Stimulated activated CD8-positive, alpha-beta memory T cell treated with anti-CD3 and anti-CD28 coated beads, Interleukin-12 subunit alpha, Interleukin-12 subunit beta, amount 100 ng/mL, for 4 hours (primary cell): ENCODE measurements at places on chromosomes 11 and 22.

GRCh38 chr11:94757037-94757735 lies 11.0 kb upstream of the AMOTL1 start:
- no peak for DNase-seq

DNA sequence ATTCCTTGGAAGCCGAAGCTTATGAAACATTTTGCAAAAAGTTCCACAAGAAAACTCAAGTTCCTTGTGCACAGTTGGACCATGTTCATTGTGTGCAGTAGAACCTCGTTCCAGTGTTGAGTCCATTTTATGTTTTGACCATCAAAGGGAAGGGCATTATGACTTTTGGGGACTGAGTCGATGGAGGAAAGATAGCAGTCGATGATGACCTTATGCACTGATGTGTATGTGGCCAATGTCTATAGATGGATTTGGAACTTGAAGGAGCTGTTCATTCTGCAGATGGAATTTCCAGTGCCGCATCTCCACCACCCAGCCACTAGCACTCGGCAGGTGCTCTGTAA lies 71.5 kb upstream of the IGLL5 start:
- no peak for DNase-seq

DNA sequence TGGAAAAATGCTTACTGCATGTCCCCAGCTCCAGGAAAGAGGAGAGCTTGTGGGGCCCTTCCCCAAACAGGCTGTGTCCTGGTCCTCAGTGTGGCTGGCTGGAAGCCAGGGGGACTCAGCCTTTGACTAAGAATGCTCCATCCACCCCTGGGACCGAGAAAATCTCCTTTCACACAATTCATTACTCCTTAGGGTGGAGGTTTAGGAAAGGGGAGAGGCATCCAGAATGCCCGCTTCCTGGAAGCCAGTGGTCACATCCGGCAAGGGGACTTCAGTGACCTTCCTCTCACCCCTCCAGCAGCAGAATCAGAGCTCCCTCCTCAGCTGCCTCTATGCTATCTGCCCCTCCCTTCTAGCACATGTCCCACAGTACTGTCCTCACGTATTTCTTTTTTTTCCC lies 21.9 kb downstream of the ATG16L2 start:
- DNase-seq, result no peak

DNA sequence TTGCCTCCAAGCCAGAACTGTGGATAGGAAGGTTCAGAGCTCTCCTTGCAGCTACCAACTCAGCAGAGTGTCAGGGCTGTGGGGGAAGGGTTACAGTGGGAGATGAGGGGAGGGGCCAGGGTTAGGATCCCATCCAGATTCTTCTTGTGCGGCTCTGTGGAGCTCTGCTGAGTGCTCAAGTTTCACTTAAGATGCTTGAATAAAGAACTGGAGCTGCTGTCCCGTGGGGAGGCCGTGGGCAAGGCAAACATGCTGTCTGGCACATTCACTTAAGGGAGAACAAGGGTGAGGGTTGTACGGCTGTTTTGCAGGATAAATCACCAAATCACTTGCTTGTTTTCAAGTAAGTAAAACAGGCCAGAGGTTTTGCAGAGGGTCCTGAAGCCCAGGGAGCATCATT lies 197.1 kb downstream of the FAM76B start:
- no peak for DNase-seq

GRCh38 chr11:95335989-95336388 lies 105.0 kb upstream of the SESN3 start:
- DNase-seq, result no peak

DNA sequence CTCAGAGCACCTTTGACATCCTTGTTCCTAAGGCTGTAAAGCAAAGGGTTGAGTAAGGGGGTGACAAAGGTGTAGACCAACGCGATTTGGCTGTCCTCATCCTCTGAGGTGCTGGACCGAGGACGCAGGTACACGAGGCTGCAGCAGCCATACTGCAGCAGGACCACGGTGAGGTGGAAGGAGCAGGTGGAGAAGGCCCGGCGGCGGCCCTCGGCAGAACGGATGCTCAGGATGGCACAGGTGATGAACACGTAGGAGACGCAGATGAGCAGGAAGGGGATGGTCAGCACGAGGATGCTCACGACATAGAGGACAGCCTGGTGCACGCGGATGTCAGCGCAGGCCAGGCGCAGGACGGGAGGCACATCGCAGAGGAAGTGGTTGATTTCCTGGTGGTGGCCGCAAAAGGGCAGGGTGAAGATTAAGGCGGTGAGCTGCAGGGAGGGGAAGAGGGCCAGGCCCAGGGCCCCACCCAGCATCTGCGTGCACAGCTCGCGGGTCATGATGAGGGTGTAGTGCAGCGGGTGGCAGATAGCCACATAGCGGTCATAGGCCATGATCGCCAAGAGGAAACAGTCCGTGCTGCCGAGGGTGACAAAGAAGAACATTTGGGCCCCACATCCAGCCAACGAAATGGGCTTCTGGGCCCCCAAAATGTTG lies 632 bp downstream of the OR10Q1 start:
- DNase-seq, result no peak

GRCh38 chr22:38104084-38104483 lies 6.4 kb downstream of the BAIAP2L2 start:
- no peak for DNase-seq

GRCh38 chr11:27700351-27701301 lies at the start of gene BDNF:
TSS of gene BDNF (minus strand) at chr11:27700455. CDS start at chr11:27658564, 41,891 bp downstream.
- no peak for DNase-seq
